Activated CD4-positive, alpha-beta memory T cell treated with anti-CD3 and anti-CD28 coated beads for 36 hours (primary cell): ENCODE measurements at places on chromosomes 6 and 20. TPM values are rescaled to one million over a fixed set of nuclear protein-coding genes. Genes with fewer than 3 reads are reported as not detected.

- DNase-seq, result no peak
Observed at GRCh38 chr6:35723587-35723986, 13.2 kb upstream of the ARMC12 start.

- DNase-seq, result no peak
Observed at GRCh38 chr6:72616406-72617015, 5.4 kb upstream of the KCNQ5 start.

Gene DLL1
- total RNA-seq, result 0.55 TPM

DNA sequence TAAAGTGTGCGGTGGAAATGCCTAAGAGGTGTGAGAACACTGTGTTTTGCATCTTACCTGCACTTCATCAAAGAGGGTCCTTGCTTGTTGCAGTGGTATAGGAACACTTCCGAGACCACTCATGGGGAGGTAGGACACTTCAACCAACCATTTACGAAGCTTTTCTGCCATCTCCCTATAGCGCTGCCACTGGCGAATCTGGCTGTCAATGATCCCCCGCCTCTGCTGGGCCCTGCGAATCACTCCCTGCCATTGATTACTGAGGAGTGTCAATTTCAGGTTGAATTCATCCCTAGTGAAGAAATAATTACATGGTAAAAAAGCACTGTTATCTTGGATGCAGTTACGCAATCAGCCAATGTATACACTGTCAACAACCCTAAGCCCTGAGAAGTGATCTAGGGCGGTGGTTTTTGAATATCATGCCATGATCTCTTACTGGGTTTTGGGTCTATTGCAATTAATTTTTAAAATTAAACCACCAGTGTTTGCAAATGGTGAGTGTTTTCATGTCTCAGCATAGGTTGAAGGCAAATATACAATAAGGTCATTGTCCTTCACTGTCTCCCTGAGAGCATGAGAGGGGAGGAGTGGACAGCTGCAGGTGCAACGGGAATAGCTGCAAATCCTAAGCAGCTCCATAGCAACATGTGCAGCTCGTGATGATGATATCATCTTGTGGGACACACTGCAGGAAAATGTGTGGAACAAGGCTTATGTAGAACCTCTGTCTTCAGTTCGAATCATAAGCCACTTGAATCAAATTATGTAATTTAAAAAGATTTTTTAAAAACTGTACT is 400.6 kb downstream of the ESR1 start:
- no peak for DNase-seq

Gene SLC12A5
- not detected for total RNA-seq

DNA sequence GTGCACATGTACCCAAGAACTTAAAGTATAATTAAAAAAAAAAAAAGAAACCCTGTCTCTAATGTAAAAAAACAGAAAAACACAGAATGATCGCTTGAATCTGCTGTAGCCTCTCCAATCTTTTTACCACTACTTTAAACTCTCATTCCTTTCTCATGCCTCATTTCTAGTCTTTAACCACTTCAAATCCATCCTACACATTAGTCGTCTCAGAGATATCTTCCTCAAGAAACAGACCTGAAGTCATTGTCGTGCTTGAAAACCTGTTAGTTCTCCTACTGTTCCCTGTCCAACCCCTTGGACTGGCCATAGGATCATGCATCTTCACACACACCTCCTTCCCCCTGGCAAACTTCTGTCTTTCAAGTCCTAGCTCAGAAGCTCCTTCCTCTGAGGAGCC is 112.1 kb upstream of the BCLAF1 start:
- DNase-seq, result no peak

DNA sequence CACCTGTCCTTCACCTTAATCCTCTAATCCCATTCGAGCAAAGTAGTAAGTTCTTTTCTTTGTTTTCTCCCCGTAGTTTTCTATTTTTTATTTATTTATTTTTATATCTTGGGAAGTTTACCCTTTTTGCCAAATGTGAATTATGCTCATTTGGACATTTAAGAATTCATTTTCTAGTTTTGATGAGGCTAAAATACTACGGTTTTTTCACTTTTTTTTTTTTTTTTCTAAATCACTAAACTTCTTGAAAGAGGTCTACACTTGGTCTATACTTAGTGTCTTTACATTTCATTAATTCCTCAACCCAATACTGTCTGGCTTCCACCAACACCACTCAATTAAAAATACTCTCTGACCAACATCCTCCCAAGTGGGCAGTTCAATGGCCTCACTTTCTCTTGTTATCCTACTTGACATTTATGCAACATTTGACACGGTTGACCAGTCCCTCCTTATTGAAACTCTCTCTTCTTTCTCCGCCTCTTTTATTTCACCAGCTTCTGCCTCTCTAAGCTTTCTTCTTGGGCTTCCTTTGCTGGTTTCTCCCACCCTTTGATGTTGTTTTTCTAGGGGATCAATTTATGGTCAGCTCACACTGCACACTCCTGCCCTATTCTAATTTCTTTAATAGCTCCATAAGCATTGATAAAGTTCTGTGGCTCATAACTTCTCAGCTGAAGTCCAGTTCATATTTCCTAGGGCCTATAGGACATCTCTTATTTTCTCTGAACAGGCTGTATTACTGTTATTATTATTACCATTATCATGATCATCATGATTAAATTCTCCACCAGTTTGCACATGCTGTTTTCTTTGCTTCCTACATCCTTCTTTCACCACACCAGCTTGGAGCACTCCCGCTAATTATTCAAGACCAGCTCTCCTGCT is 72.6 kb upstream of the CITED2 start:
- DNase-seq, result no peak

DNA sequence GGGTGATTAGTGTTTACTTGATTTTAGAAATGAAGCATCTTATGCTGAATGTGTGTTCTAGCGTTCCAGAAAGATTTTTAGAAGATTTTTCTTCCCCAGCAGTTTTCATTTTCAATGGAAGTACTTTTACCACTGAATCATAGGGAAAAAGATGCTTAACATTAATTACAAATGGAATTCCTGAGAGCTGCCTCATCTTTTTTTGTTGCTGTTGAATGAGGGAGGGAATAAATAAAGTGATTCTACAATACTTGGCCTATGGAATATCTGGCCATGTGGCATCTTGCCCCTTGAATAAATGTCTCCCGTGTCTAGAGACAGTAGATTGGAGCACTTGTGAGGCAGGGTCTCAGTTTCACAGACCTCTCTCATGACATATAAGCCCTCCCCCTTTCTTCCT is 44.1 kb upstream of the SLC22A1 start:
- no peak for DNase-seq

DNA sequence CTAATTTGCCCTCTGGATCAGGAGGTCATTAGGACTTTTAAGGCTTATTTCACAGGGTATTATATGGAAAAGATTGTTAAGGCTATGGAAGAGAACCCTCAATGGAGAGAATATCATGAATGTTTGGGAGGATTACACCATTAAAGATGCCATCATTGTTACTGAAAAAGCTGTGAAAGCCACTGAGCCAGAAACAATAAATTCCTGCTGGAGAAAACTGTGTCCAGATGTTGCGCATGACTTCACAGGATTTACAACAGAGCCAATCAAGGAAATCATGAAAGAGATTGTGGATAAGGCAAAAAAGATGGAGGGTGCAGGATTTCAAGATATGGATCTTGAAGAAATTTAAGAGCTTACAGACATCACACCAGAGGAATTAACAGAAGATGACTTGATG is 798.3 kb upstream of the SLC35B3 start:
- DNase-seq, result no peak

- no peak for DNase-seq
Observed at GRCh38 chr20:24685736-24686135, 216.3 kb downstream of the SYNDIG1 start.

Gene COL20A1
- not detected for total RNA-seq

Gene C6orf58
- total RNA-seq, result not detected

- no peak for DNase-seq
Observed at GRCh38 chr6:132733283-132733682, 19.4 kb upstream of the VNN1 start.

Gene STX11
- total RNA-seq, result 16.0 TPM

GRCh38 chr6:12024699-12025434 is 12.8 kb downstream of the HIVEP1 start:
- no peak for DNase-seq

Gene DSTN
- total RNA-seq, result 91.2 TPM

DNA sequence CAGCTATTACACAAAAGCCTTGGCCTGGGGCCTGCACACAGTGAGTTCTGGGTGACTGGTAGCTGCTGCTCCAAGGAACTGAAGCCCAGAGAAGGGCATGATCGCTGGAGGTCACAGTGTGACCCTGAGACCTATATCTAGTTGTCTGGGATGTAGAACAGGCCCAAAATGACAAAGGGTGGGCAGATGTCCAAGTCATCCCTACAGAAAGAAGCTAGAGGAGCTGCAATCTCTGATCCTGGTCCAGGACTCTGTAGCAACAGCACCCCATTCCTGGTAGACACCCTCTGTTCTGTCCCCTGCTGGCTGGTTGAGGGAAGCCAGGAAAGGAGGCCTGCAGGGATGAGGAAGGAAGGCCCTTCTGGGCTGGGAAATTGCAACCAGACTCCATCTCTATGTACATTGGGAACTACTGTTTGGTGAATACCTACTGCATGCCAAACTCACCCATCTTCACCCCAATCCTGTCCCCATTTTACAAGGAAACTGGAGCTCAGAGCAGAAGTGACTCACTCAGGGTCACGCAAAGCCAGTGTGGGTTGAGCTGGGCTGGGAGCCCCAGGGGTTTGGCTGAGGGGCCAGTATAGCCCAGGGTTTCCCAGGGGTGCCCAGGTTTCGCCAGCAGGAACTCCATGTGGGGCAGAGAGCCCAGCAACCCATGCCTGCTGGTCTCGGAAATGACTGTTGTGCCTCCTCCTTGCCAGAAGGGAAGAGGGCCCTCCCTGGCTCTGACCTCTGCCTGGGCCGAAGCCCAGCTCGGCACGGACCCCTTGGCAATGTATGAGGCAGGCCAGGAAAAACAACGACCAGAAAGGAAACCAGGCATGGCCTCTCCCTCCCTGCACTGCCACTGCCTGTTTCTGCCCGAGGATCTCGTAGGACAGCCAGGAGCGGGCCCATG is 44.9 kb upstream of the TLDC2 start:
- DNase-seq, result no peak

DNA sequence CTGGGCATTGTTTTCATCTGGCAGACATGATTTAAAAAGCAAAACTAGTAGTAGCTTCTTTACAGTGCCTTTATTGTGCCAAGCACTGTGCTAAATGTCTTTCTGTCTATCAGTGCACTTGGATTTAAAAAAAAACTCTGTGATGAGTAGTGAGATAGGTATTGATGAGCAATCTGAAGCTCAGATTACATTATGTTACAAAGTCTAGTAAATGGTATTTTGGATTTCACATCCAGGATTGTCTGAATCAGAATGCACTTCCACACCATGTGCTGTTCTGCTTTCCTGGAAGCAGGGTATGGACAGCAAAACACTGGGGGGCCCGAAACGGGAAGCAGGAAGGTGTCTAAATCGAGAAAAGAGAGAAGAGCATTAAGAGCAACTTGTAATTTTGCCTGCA is 103.4 kb upstream of the CCN2 start:
- DNase-seq, result no peak

- no peak for DNase-seq
Observed at GRCh38 chr6:137802408-137803182, 64.5 kb upstream of the TNFAIP3 start.
